Colonic mucosa (tissue), 4 donors: ENCODE measurements at places on chromosomes 11 and 22.

- no peak overlapping the region for H3K4me3 ChIP-seq
- H3K27me3 ChIP-seq = no peaks in the 10 kb centered on the region
- H3K27ac ChIP-seq = no peak overlapping the region
- peaks cover 3% of the 10 kb centered on the region for H3K4me1 ChIP-seq
- no peak for DNase-seq
- H3K36me3 ChIP-seq = no peaks in the 10 kb centered on the region
Observed at GRCh38 chr22:49633010-49633324, 194.7 kb downstream of the BRD1 start.

DNA sequence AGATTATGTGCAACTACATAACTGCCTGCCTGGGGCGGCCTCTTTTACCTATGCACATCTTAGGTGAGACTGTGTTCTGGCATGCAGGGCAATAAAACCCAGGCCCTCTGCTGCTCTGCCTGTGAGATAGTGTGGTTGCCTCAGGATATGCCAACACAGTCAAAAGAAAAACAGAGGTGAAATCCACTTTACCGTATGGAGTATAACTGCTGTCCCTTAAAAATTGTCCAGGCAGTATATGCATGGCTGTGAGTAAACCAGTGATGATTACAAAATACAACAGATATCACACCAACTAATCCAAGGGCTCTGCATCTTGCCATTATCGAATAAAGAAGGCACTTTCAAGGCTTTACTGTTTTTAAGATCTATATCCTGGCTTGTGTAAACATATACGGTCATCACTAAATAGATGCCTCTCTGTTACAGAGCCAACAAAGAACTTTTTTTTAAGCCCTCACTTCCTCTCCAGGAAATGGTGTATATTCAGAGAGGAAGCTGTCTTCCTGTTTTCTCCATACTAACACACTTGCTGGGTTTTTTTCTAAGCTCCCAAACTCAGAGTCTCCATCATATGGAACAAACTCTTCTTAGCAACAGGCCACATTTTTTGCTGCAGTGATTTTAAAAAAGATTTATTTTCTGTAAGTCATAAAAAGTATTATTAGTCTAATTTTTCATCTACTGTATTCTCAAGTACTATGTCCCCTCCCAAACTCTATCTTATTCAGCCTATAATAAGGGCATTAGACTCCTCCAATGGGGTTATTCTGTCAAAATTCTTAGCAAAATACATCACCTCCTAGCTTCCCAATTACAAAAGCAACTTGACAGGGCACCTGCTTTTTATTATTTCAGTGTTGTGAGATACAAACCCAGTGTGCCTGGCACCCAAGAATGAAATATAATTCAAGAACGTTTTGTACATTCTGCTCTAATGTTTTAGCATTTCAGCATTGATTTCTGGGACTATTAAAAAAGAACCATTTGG, 135.2 kb downstream of the MAML2 start:
- no peaks in the 10 kb centered on the region for H3K36me3 ChIP-seq
- H3K27ac ChIP-seq = peak overlapping the region; percentile 69
- DNase-seq = peak; percentile 65
- H3K4me3 ChIP-seq = no peak overlapping the region

DNA sequence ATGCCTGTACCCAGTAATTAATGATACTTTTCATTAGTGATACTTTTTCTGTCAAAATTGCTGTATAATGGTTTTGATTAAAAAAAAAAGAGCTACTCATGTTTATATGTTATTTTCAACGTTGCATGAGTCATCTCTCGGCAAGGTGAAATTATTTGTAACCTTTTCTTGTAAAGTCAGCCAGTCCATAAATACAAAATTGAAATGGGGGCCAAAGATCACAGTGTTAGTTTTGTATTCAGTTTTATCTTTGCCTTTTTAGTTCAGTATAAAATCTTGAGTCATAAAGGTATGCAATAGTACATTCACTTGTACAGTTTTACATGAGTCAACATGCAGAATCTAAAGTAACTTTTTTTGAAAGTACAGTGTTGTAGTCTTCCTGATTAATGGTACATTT, 4.3 kb downstream of the ARHGEF12 start:
- H3K4me3 ChIP-seq = no peak overlapping the region
- H3K36me3 ChIP-seq = no peaks in the 10 kb centered on the region
- no peaks in the 10 kb centered on the region for H3K27me3 ChIP-seq
- H3K27ac ChIP-seq = no peak overlapping the region
- peaks cover 14% of the 10 kb centered on the region for H3K4me1 ChIP-seq

DNA sequence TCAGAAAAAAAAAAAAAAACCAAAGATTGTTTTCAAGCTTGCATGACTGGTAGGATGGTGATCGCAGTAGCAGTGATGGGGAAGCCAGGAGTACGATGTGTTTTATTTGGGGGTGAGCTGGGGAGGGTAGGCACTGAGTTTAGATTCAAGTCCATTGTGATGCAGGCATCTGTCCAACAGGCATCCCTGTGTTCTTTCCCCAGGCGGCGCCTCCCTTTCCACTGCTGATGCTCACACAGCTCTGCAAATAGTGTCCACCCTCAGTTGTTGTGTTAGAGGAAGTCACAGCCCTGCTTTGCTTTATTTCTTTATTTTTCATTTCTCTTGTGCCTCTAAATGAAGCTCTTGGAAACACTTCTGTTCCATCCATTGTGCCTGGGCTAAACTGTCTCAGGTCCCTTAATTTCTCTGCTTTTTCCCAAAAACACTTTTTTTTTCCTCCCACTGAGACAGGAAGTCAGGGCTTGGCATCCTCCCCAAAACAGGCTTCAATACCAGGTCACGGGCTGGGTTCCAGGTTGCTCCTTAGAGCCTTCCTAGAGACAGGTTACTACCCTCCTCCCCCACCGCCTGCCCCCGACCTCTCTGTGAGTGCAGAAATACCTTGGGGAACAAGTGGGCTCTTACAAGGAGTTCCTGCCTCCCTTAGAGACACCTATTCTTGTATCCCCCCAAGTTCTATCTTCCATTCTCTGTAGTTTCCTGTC, 38.6 kb upstream of the HSPA8 start:
- no peak overlapping the region for H3K4me3 ChIP-seq
- no peak for DNase-seq
- no peaks in the 10 kb centered on the region for H3K4me1 ChIP-seq

- H3K27me3 ChIP-seq = no peaks in the 10 kb centered on the region
- H3K27ac ChIP-seq = no peak overlapping the region
- no peak overlapping the region for H3K4me3 ChIP-seq
- no peak for DNase-seq
- H3K36me3 ChIP-seq = no peaks in the 10 kb centered on the region
Observed at GRCh38 chr11:45037434-45038005, 86.8 kb upstream of the TP53I11 start.
